Stimulated activated CD4-positive, alpha-beta T cell treated with anti-CD3 and anti-CD28 coated beads, Interleukin-1b, Interleukin-23, amount 100 ng/mL, for 1 hour (primary cell): ENCODE measurements at places on chromosomes 11 and 22.

- DNase-seq, result no peak
Measured at GRCh38 chr11:27118371-27118770, 77.8 kb downstream of the BBOX1 start.

- no peak for DNase-seq
Measured at GRCh38 chr11:71070490-71071453, 181.6 kb downstream of the SHANK2 start.

DNA sequence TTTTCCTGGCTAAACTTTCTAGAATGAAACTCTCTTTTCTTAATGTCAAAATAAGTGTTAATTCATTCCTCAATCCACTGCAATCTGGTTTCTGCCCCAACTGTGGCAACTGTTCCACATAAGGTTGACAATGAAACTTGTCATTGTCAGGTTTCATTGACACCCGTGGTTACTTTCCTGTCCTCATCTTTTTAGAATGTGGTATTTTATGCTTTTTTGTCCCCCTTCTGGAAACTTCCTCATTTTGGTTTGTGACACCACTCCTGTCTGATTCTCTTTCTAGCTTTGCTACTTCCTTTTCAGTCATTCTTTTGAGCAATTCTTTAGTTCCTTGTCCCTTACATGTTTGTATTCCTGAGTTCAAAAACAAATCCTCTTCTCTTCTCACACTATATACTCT is 7.5 kb upstream of the PDE3B start:
- no peak for DNase-seq

- no peak for DNase-seq
Measured at GRCh38 chr11:120028181-120028896, 109.6 kb downstream of the TRIM29 start.

- DNase-seq, result no peak
Measured at GRCh38 chr11:68940651-68941323, 37.1 kb downstream of the IGHMBP2 start.

GRCh38 chr11:70535191-70535971 is 137.1 kb downstream of the CTTN start:
- DNase-seq, result no peak

- DNase-seq, result no peak
Measured at GRCh38 chr11:73176145-73176873, 34.2 kb upstream of the FCHSD2 start.

DNA sequence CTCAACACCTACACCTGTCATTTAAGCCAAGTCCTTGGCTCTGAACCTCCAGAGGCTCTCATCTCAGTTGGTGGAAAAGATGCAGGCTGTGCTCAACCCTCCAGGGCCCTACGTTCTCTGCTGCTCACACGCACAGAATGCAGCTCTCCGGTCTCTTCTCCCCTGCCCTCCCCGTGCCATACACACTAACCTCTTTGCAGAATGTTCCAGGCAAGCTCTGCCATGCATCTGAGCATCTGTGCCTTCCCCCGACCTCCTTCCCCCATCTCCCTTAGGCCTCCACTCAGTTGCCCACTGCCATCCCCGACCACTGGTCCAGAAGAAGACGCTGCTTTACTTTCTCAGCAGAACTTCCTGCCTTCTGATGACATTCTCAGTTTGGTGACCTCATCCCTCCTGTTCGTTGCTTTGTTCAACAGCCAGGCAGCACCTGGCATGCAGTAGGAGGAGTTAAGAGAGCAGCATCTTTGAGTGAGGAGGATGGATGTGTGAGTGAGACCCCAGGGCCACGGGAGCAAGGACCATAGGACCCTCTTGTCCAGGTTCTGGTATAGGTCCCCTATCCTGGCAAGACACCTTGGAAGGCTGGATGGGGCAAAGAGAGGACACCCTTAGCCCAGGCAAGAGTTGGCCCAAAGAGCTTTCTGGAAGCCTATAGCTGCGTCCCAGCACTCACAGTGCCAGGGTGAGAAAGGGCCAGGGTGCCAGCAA is 598.0 kb downstream of the BRD1 start:
- no peak for DNase-seq

- DNase-seq, result no peak
Measured at GRCh38 chr11:46659908-46660307, 40.5 kb downstream of the ARHGAP1 start.

- no peak for DNase-seq
Measured at GRCh38 chr11:93392867-93393266, 62.3 kb downstream of the DEUP1 start.
